ENCODE measurements at places on chromosomes 2 and 18. TPM values are rescaled to one million over a fixed set of nuclear protein-coding genes. Genes with fewer than 3 reads are reported as not detected.

SOWAHC gene
- total RNA-seq, result 24.7 TPM

OR6B2 gene
- total RNA-seq, result not detected

DNA sequence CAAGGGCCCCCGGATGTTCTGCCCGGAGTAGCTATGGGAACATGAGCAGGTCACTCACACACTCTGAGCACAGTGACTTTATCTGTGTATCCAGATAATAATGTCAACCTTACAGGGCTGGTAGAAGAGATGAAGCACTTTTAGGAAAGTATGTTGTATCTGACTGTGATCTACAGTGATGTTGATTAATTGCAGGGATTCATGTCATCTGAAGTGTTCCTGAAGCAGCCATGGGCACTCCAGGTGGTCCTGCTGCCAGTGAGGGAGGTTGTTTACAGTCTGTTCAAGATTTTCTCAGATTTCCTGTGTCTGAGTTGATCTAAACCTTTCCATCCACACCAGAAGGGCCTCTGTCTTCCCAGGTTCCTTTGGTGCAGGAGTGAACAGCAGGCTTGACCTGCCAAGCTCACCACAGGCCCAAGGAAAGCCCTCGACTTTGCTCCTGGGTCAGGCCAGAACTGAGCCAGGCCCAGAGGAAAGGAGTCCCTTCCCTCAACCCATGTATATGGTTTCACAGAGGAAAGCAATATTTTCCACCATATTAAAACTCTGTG is 28.0 kb downstream of the KIAA2012 start:
- DNase-seq, result no peak

DNA sequence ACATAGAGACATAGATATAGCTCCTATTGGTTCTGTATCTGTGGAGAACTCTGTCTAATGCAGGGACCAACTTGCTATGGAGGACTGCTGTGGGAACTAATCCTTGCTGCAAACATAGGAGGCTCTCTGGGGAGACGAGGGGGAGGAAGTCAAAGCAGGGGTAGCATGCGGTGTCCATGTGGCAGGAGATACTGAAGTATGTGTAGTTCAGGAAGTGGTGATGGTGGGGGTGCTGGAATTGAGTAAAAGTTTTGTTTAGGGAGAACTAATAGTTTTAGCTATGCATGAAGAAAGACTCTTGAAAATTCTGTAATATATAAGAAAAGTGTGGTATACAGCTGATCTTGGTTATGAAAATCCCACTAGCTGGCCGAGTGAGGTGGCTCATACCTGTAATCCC is 62.0 kb downstream of the ANKRD44 start:
- no peak for DNase-seq

- no peak for DNase-seq
These were observed 213.9 kb downstream of the VAPA start for GRCh38 chr18:10127729-10128128.

DNA sequence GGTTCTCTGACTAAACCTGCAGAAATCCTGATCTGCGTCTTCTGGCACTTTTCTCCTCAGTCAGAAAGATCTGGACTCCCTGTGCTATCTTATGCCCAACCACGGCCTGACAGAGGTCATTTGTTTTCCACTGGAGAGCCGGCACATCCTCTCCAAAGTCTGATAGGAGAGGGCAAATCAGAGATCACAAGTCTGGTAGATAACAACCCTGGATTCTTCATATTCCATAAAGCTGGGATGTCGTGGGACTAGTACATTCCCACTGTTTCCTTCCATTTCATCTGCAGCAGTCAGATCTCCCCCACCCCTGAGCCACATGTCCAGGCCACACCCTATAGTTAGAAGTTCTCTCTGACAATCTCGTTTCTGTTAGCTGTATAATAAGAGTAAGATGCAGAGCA is 157.0 kb downstream of the MGAT5 start:
- DNase-seq, result no peak

Data from HepG2 (cell line).